ENCODE measurements at places on chromosomes 2 and 18.

DNA sequence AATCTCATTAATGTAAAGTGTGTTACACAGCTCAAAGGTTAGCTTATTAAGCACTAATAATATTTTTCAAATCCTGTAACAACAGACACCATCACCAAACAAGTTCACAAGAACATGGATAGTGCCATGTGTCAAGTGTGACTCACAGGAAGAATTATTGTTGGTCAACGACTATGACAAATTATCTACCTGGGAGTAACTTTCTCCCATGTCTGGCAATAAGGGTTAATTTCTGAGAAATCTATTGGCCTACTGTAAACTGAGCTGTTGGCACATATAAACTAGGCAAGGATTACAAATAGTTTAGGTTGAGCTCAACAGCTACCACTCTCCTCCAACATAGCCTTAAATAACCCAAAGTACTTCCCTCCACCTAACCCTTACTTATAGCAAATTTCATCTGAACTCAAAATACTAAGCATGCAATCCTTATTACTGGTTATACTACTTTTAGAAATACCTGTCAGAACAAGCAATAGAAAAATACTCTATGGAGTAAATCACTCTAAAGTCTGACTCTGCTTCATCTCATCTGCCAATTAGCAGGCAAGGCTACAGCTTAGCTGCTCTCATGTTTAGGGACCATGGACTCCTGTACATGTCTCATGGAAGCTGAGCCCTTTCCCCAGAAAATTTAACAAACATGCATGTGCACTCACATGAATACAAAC, 223.0 kb downstream of the NBAS start:
- no peak for DNase-seq

- no peak for DNase-seq
Measured at GRCh38 chr2:238203973-238204683, 633 bp upstream of the ILKAP start.

DNA sequence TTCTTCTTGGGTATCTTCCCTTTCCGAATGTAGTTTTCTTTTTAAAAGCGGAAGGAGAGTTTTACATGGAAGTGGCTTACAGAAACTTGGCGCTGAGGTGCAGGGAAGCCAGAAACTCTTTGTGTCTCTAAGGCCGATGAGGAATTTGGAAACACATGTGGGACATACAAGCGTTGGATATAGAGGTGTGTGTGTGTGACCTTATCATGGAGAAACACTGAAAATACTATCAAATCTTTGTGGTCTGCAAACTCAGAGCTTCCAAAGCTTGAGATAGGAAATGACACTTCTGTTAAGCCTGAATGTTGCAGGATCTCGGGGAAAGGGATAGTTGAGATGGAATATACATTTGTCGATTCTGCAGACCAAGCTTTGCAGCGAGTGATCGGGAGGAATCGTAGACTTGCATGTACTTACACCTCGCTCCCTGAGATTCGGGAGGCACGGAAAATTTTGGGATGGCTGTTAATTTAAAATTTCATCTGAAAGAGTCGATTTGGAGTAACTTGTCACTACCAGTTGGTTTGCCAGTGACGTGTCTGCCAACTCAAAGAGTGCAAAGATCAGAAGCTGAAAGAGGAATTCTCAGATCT, 1.0 kb downstream of the NAB1 start:
- no peak for DNase-seq

DNA sequence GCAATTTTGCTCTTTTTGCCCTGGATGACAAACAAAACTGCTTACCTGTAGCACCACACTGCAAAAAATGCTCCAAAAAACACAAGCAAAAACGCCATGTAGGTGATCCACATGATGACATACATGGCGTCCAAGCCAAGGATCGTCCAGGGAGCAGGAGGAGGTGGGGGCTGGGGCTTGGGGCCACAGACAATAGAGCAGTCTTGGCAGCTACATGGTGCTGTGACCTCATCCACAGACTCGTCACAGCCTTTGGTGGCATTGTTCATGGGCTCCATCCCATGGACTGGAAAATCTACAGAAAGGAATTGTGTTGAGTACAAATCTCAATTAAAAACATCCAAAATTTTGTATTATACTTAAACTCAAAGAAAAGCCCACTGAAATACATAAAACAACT, 26.1 kb downstream of the NPC1 start:
- no peak for DNase-seq

GRCh38 chr2:202054679-202055078, 18.4 kb upstream of the KIAA2012 start:
- DNase-seq: no peak

DNA sequence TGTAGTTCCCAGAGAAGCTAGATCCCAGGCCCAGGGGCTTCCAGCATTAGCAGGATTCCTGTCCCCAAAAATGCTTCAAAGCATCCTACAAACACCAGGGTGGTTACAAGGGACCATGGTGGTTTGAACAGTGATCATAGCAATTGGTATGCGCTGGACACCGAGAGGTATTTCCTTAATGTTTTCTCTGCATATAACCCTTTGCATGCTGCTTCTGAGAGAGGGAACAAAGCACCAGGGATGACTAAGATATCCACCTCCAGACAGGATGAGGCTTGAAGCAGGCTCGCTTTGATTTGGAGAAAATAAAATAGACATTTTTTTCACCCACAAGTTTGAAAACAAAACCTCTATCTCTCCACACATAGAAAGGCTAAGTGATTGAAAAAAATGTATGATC, 50.5 kb upstream of the TSPYL6 start:
- no peak for DNase-seq

- no peak for DNase-seq
Measured at GRCh38 chr2:162379719-162380580, 36.0 kb downstream of the GCA start.

- no peak for DNase-seq
Measured at GRCh38 chr2:188787021-188787657, 187.0 kb upstream of the COL3A1 start.

GRCh38 chr2:195352581-195352980, 304.4 kb upstream of the SLC39A10 start:
- no peak for DNase-seq

- DNase-seq: no peak
Measured at GRCh38 chr18:2794159-2794558, 52.6 kb upstream of the EMILIN2 start.
